ENCODE measurements at places on chromosomes 2 and 18.

- no peak overlapping the region for H3K27ac ChIP-seq
- no peaks in the 10 kb centered on the region for H3K27me3 ChIP-seq
These were observed 1637.7 kb upstream of the LRRTM1 start for GRCh38 chr2:81942136-81942680.

GRCh38 chr2:7028846-7029245 lies 111.6 kb downstream of the RNF144A start:
- no peak overlapping the region for H3K27ac ChIP-seq
- no peak for DNase-seq
- peaks cover 4% of the 10 kb centered on the region for H3K36me3 ChIP-seq
- H3K27me3 ChIP-seq: no peaks in the 10 kb centered on the region
- peaks cover 10% of the 10 kb centered on the region for H3K4me1 ChIP-seq
- no peak overlapping the region for H3K4me3 ChIP-seq

DNA sequence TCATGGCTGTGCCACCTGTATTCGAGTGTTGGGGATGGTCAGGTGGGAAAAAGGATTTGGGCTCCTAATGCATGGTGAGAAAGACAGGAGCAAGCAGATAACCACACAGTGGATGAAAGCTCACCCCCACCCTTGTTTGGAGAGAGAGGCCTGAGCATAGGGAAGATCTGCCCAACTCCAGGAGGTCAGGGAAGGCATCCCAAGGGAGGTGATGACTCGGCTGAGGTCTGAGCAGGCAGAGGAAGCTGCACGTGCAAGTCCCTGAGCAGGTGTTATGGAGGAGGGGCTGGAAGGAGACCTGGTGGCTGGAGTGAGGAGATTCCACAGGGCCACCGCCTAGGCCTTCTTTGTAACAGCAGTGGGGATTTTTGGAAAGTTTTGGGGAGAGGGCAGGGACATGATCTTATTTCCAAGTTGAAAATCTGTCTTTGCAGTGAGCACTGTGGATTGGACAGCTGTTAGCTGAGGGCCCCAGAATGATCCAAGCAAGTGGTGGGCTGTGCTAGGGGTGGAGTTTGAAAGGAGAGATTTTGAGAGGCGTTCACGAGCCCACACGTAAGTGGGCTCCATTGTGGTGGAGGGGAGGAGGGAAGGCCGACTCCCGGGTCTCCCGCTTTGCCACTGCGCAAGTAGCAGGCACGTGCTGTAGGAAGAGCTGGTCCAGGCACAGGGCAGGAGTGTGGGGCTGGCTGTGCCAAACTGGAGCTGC lies 228.5 kb downstream of the GLI2 start:
- H3K36me3 ChIP-seq: no peaks in the 10 kb centered on the region
- no peaks in the 10 kb centered on the region for H3K4me1 ChIP-seq
- H3K4me3 ChIP-seq: no peak overlapping the region
- H3K27me3 ChIP-seq: no peaks in the 10 kb centered on the region
- DNase-seq: no peak
- no peak overlapping the region for H3K27ac ChIP-seq

DNA sequence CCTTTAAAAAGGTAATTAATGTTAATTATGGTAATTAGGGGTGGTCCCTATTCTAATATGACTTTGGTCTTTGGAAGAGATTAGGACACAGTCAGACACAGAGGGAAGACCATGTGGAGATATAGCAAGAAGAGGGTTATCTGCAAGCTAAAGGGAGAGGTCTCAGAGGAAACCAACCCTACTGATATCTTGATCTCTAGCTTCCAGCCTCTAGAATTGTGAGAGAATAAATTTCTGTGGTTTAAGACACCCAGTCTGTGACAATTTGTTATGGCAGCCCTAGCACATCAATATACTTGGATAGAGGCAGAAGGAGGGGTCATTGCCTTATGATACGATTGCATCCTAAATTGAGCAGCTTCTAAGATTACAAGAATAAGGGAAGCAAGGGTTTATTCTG lies 21.3 kb upstream of the NT5C1B start:
- H3K27me3 ChIP-seq: no peaks in the 10 kb centered on the region
- no peak for DNase-seq
- H3K4me3 ChIP-seq: no peak overlapping the region
- H3K4me1 ChIP-seq: no peaks in the 10 kb centered on the region
- no peak overlapping the region for H3K27ac ChIP-seq
- H3K36me3 ChIP-seq: no peaks in the 10 kb centered on the region

DNA sequence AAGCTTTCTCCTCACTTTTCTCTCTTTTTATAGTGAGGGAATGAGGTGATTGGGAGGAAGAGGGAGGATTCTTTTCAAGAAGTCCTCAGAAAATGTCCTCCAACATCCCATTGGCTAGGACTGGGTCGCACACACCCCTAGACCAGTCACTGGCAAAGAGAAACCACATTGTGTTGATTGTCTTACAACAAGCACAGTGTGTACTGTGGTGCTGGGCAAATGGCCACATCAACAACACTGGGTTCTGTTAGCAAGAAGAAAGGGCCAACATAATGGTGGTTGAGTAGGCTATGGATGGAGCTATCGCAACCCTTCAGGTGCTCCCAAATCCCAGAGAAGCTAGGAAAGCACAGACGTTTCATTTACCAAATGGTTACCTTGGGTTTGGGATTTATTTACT lies 18.7 kb upstream of the PTPN4 start:
- no peak overlapping the region for H3K27ac ChIP-seq
- no peak for DNase-seq
- H3K4me3 ChIP-seq: no peak overlapping the region
- no peaks in the 10 kb centered on the region for H3K36me3 ChIP-seq
- no peaks in the 10 kb centered on the region for H3K4me1 ChIP-seq
- H3K27me3 ChIP-seq: peaks cover under 1% of the 10 kb centered on the region

DNA sequence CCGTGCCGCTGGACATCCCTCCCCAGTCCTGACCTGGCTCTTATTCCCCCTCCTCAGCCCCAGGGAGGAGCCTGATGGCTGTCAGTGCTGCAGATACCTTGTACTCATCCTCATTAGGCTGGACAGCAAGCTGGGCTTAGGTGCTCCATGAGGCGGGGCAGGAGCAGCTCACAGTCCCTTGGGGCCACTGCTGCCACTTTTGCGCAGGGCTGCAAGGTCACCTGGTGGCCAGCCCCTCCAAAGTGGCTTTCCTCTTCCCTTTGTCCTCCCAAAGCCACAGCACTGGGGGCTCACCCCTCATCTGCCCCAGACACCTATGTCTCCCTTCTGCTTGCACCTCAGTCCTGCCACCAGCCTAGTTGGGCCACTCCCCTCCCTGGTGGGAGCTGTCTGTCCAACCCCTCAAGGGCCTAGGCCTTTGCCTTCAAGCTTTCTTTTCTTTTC lies 60.8 kb downstream of the FAM168B start:
- DNase-seq: peak; percentile 21
- H3K4me1 ChIP-seq: peaks cover 13% of the 10 kb centered on the region
- H3K4me3 ChIP-seq: no peak overlapping the region
- H3K36me3 ChIP-seq: no peaks in the 10 kb centered on the region
- H3K27ac ChIP-seq: no peak overlapping the region

GRCh38 chr2:168323529-168324021 lies 76.2 kb upstream of the STK39 start:
- no peak overlapping the region for H3K4me3 ChIP-seq
- DNase-seq: no peak
- H3K36me3 ChIP-seq: no peaks in the 10 kb centered on the region
- no peaks in the 10 kb centered on the region for H3K27me3 ChIP-seq

DNA sequence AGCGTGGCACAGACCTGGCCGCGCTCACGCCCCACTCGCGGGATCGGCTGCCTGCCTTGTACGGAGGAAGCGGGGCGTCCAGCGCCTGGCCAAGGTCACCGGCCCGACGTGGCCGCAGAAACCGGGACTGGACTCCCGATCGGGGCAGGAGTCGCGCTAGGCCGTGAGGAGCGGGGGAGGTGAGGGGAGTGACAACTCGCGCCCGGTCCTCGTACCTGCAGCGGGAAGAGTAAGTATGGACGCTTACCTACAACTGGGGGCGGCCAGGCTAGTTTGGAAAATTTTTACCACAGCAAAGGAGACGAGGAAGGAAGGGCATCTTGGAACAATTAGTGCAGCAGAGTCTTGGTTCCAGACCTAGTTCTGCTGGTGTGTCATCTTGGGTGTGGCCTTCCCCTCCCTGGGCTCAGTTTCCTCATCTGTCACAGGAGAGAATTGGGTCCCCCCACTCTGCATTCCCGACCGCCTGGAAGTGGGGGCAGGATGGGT lies 693 bp downstream of the UBE2F start:
- no peaks in the 10 kb centered on the region for H3K27me3 ChIP-seq
- H3K4me1 ChIP-seq: peaks cover 11% of the 10 kb centered on the region
- no peak overlapping the region for H3K27ac ChIP-seq
- DNase-seq: peak; percentile 14

- H3K36me3 ChIP-seq: no peaks in the 10 kb centered on the region
- H3K27ac ChIP-seq: no peak overlapping the region
- DNase-seq: no peak
- peaks cover 5% of the 10 kb centered on the region for H3K4me1 ChIP-seq
- H3K27me3 ChIP-seq: peaks cover 11% of the 10 kb centered on the region
These were observed 43.3 kb upstream of the EDAR start for GRCh38 chr2:109032229-109032820.

GRCh38 chr2:176160251-176160985 lies 3.3 kb downstream of the HOXD3 start:
- H3K4me3 ChIP-seq: no peak overlapping the region
- peaks cover 8% of the 10 kb centered on the region for H3K4me1 ChIP-seq
- H3K27me3 ChIP-seq: peaks cover 97% of the 10 kb centered on the region
- H3K36me3 ChIP-seq: no peaks in the 10 kb centered on the region

GRCh38 chr2:108632332-108633160 lies 86.7 kb upstream of the RANBP2 start:
- H3K27ac ChIP-seq: no peak overlapping the region
- H3K27me3 ChIP-seq: no peaks in the 10 kb centered on the region
- H3K4me1 ChIP-seq: peaks cover 8% of the 10 kb centered on the region
- no peak for DNase-seq
- H3K4me3 ChIP-seq: no peak overlapping the region

All from trophoblast cell (in vitro differentiated cells and primary cell).